ENCODE measurements at places on chromosomes 4 and X.

GRCh38 chrX:45860450-45860849 lies 659.8 kb upstream of the DIPK2B start:
- no peak for DNase-seq

DNA sequence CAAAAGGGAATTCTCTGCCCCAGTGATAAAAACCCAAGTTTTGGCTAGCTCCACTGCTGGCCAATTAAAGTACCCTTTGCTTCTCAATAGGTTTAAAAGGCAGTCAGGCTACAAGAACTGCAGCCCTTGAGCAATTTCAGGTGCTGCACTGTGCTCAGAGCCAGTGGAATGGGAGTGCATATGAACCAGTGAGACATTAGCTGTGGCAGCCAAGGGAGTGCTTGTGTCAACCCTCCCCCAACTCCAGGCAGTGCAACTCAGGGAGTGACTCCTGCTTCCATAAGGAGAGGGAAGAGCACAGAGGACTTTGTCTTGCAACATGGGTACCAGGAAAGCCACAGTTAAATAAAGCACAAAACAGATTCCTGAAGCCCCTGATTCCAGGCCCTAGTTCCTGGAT lies 61.6 kb upstream of the VAMP7 start:
- DNase-seq: peak; percentile 1

- no peak for DNase-seq
Observed at GRCh38 chr4:129350834-129351721, 255.1 kb downstream of the C4orf33 start.

GRCh38 chrX:16142246-16142558 lies 18.8 kb downstream of the GRPR start:
- no peak for DNase-seq

DNA sequence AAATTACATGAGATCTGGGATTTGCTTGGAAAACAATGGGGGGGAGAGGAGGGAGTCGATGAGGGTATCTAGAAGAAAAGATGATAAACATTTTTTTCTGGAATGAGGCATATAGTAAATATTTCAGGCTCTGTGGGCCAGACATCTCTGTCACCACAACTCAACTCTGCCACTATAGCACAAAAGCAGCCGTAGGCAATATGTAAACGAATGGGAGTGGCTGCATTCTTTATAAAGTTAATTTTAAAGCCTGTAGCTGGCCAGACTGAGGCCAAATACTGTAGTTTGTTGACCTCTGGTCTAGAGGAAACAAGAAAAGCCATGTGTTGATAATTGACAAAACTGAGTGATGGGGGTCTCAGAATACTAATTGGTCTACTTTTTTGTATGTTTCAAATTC lies 14.1 kb upstream of the TCEANC start:
- DNase-seq: peak; percentile 26

DNA sequence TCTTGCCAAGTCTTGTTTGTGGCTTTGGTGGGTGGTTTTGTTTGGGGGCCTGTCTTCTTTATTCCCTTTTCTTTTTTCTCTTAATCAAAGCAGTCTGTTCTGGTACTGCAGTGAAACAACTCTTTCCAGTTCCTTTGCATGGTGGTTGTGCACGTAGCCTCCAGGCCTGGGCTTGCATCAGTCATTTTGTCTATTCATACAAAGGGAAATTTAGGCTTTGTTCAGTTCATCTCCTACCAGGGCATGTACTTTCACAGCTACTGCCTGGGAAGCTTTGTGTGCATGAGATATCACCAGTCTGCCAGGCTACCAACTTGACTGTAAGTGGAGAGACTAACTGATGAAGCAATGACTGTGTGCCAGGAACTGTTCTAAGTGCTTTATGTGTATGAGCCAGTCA lies 8.5 kb downstream of the TRIM2 start:
- DNase-seq: peak; percentile 9

- no peak for DNase-seq
Observed at GRCh38 chr4:185772391-185773093, 39.5 kb downstream of the SORBS2 start.

All from EH (cell line).